ENCODE measurements at places on chromosomes 6 and 20. TPM values are rescaled to one million over a fixed set of nuclear protein-coding genes. Genes with fewer than 3 reads are reported as not detected.

GRCh38 chr20:50308166-50308512 lies 117.5 kb downstream of the CEBPB start:
- H3K4me1 ChIP-seq, result peaks cover 64% of the 10 kb centered on the region
- peak overlapping the region; percentile 84 for H3K27ac ChIP-seq
- H3K27me3 ChIP-seq, result no peaks in the 10 kb centered on the region
- no peak for DNase-seq
- H3K4me3 ChIP-seq, result no peak overlapping the region

GRCh38 chr6:167824591-167825331 lies 1.9 kb upstream of the AFDN start:
- no peaks in the 10 kb centered on the region for H3K27me3 ChIP-seq
- peaks cover 24% of the 10 kb centered on the region for H3K4me1 ChIP-seq
- H3K4me3 ChIP-seq, result no peak overlapping the region
- H3K27ac ChIP-seq, result peak overlapping the region; percentile 81
- H3K36me3 ChIP-seq, result no peaks in the 10 kb centered on the region

DNA sequence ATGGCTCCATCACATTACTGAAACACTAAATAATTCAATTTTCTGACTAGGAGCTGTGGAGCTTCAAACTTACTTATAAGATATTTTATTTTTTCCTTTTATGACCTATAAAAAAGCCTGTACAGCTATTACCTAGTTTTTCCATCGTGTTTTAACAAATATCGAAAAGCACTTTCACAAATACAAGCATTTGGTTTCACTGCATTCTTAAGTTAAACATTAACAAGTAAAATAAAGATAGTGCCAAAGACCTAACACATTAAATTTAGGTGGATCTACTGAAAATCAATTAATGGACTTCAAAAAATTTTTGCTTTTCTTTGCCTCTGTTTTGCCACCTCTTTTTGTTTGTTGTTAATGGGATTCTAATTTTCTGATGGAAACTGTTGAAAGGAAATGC lies 83.3 kb downstream of the EPM2A start:
- no peaks in the 10 kb centered on the region for H3K4me1 ChIP-seq
- no peak overlapping the region for H3K4me3 ChIP-seq
- DNase-seq, result no peak
- no peaks in the 10 kb centered on the region for H3K36me3 ChIP-seq

DNA sequence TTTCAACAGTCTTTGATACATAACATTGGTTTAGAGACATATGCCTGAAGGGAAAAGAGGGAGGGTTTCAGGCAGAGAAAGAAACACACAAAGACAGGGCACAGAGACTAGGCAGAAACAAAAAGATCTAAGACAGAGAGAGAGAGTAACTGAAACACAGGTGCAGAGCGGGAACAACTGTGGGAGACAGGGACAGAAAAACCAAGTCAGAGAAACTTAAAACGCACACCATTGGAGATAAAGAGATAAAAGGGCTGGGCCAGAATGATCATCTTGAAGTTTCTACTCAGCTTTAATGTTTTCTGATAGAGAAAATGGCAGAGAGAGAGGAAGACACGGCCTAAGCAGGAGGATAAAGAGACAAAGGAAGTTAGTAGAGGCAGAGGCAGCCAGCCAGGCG lies 11.8 kb downstream of the UNC5CL start:
- H3K27ac ChIP-seq, result peak overlapping the region; percentile 84
- no peak overlapping the region for H3K4me3 ChIP-seq
- no peaks in the 10 kb centered on the region for H3K27me3 ChIP-seq
- DNase-seq, result no peak
- no peaks in the 10 kb centered on the region for H3K36me3 ChIP-seq
- H3K4me1 ChIP-seq, result peaks cover 47% of the 10 kb centered on the region

DNA sequence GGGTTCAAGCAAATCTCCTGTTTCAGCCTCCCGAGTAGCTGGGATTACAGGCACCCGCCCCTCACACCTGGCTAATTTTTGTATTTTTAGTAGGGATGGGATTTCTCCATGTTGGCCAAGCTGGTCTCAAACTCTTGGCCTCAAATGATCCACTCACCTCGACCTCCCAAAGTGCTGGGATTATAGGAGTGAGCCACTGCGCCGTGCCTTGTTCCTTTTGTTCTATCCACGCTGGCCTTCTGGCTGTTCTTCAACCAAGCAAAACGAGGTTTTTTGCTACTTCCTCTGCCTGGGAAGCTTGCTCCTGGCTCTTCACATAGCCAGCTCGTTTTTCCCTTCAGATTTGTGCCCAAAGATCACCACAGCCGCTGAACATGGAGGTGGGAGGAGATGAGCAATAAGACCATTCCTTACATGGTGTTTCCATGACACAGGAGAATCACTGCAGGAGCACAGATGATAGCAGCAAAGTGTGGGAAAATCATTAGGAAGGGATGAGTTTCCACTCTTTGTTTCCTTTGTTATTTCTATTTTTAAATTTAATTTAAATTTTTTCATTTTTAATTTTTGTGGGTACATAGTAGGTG lies 201.0 kb upstream of the ZNF217 start:
- no peak for DNase-seq
- H3K27ac ChIP-seq, result no peak overlapping the region
- H3K27me3 ChIP-seq, result no peaks in the 10 kb centered on the region
- no peaks in the 10 kb centered on the region for H3K36me3 ChIP-seq
- no peak overlapping the region for H3K4me3 ChIP-seq
- H3K4me1 ChIP-seq, result peaks cover 14% of the 10 kb centered on the region

GRCh38 chr20:53850319-53850718 lies 220.1 kb downstream of the BCAS1 start:
- H3K27ac ChIP-seq, result no peak overlapping the region
- H3K36me3 ChIP-seq, result no peaks in the 10 kb centered on the region
- no peaks in the 10 kb centered on the region for H3K27me3 ChIP-seq
- H3K4me1 ChIP-seq, result peaks cover 7% of the 10 kb centered on the region
- H3K4me3 ChIP-seq, result no peak overlapping the region
- DNase-seq, result no peak

- H3K36me3 ChIP-seq, result no peaks in the 10 kb centered on the region
- no peak for DNase-seq
- no peak overlapping the region for H3K4me3 ChIP-seq
- no peaks in the 10 kb centered on the region for H3K27me3 ChIP-seq
- H3K27ac ChIP-seq, result no peak overlapping the region
- no peaks in the 10 kb centered on the region for H3K4me1 ChIP-seq
Measured at GRCh38 chr6:29702519-29703103, 20.6 kb upstream of the HLA-F start.

DNA sequence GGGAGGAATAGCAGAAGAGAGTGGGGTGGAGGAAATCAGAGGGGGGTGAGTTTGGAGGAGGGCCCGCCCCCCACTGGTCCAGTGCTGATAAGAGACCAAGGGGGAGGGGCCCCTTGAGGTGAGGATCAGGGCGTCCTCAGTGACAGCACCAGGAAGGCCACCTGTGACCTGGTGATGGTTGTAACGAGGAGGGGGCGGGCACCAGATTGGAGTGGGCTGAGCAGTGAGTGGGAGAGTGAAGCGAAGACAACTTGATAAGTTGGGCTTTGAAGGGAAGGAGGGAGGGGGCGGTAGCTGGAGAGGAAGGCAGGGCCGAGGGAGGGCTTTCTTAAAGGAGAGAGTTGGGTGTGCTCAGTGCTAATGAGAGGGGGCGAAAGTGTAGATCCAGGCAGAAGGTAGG lies 30.7 kb downstream of the CDH22 start:
- no peak overlapping the region for H3K27ac ChIP-seq
- DNase-seq, result no peak
- H3K36me3 ChIP-seq, result no peaks in the 10 kb centered on the region
- no peak overlapping the region for H3K4me3 ChIP-seq

- no peaks in the 10 kb centered on the region for H3K27me3 ChIP-seq
- H3K36me3 ChIP-seq, result no peaks in the 10 kb centered on the region
- H3K4me1 ChIP-seq, result peaks cover 35% of the 10 kb centered on the region
Measured at GRCh38 chr20:3483309-3483708, 12.5 kb downstream of the ATRN start.

GRCh38 chr20:46555370-46555956 lies 5.0 kb upstream of the OCSTAMP start:
- DNase-seq, result no peak
- no peak overlapping the region for H3K4me3 ChIP-seq
- H3K27ac ChIP-seq, result no peak overlapping the region
- H3K27me3 ChIP-seq, result no peaks in the 10 kb centered on the region
- no peaks in the 10 kb centered on the region for H3K4me1 ChIP-seq

DNA sequence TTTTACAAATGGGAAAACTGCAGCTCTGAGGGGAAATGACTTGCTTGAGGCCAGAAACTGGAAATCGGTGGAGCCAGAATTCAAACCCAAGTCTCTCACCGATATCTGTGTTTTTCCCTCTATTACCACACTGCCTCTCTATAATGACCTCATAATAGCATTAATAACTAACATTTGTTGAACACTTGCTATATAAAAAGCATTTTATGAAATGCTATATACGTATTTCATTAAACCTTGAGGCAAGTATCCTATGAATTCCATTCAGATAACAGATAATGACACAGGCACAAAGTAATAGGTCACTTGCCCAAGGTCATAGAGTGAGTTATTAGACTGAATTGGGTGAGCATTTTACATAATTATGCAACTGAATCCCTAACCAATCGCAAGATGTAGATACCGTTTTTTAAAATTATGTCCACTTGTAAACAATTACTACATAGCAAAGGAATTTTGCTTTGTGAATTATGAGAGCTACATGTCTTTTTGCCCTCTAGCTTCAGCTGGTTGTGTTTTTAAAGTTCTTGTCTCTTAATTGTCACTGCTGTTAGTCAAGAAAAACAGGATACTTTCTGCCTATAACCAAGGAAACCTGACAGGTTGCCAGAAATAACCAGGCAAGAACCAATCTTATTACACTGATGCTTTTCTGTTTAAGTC lies 4.7 kb downstream of the DSN1 start:
- H3K36me3 ChIP-seq, result no peaks in the 10 kb centered on the region
- H3K27ac ChIP-seq, result peak overlapping the region; percentile 28
- H3K4me3 ChIP-seq, result no peak overlapping the region

- H3K27me3 ChIP-seq, result no peaks in the 10 kb centered on the region
- DNase-seq, result no peak
- H3K36me3 ChIP-seq, result no peaks in the 10 kb centered on the region
- H3K27ac ChIP-seq, result no peak overlapping the region
Measured at GRCh38 chr6:57017069-57017468, 29.4 kb upstream of the KIAA1586 start.

DNA sequence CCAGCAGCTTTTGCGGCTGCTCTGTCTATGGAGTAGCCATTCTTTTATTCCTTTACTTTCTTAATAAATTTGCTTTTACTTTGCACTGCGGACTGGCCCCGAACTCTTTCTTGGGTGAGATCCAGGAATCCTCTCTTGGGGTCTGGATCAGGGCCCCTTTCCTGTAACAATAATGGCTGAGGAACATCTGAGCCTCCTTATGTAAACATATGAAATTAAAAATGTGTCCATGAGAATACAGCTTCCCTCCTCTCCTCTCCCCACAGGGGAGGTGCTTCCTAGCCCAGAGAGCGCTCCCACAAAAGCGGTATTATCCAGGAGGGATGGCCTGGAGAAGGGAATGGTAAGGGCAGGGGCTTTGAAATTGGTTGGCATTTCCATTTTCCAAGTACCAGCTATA lies 81.1 kb downstream of the PSMG4 start:
- no peak for DNase-seq
- peaks cover 62% of the 10 kb centered on the region for H3K4me1 ChIP-seq
- no peaks in the 10 kb centered on the region for H3K36me3 ChIP-seq
- H3K27ac ChIP-seq, result no peak overlapping the region
- H3K27me3 ChIP-seq, result no peaks in the 10 kb centered on the region

GRCh38 chr6:136994782-136995181 lies 50.0 kb downstream of the IL20RA start:
- peak; percentile 30 for DNase-seq
- H3K36me3 ChIP-seq, result no peaks in the 10 kb centered on the region
- H3K4me1 ChIP-seq, result peaks cover 25% of the 10 kb centered on the region
- peak overlapping the region; percentile 45 for H3K27ac ChIP-seq

GRCh38 chr6:147820520-147820919 lies 312.0 kb downstream of the SAMD5 start:
- DNase-seq, result no peak
- no peaks in the 10 kb centered on the region for H3K36me3 ChIP-seq
- no peak overlapping the region for H3K4me3 ChIP-seq
- H3K27ac ChIP-seq, result no peak overlapping the region
- H3K27me3 ChIP-seq, result no peaks in the 10 kb centered on the region

DNA sequence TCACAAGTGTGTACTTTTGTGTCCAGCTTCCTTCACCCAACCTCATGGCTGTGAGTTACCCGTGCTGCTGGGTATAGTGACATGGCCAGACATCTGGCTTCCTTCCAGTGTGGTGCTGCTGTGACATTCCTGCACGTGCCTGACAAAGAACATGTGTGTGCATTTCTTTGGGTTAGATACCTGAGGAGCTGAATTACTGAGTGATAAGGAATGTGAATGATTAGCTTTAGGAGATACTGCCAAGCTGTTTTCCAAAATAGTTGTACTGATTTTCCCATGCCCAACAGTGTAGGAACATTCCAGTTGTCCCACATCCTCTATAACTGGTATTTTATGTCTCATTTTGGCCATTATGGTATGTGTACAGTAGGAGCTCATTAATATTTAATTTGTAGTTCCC lies 132.5 kb downstream of the PREX1 start:
- no peak for DNase-seq
- H3K4me1 ChIP-seq, result peaks cover 20% of the 10 kb centered on the region
- no peak overlapping the region for H3K27ac ChIP-seq
- H3K27me3 ChIP-seq, result no peaks in the 10 kb centered on the region

DNA sequence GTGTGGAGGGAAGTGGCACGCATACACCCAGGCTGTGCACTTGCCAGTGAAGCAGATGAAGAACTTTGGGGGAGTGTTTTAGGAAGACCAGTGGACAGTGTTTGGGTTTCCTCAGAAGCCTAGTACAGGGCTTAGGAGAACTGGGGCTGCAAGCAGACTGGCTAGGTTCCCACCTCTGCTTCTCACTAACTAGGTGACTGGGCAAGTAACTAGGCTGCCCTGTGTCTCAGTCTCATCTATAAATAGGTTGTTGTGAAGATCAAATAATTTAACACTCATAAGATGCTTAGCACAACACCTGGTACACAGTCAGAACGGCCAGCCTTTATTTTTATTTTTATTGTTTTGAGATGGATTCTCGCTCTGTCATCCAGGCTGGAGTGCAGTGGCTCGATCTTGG lies 312.1 kb downstream of the CDH26 start:
- H3K4me3 ChIP-seq, result no peak overlapping the region
- no peaks in the 10 kb centered on the region for H3K4me1 ChIP-seq
- H3K27me3 ChIP-seq, result no peaks in the 10 kb centered on the region
- no peak overlapping the region for H3K27ac ChIP-seq
- DNase-seq, result no peak
- no peaks in the 10 kb centered on the region for H3K36me3 ChIP-seq

GRCh38 chr20:25076731-25077609 lies 5.0 kb downstream of the VSX1 start:
- H3K27ac ChIP-seq, result no peak overlapping the region
- peaks cover 25% of the 10 kb centered on the region for H3K4me1 ChIP-seq
- peaks cover 3% of the 10 kb centered on the region for H3K27me3 ChIP-seq
- H3K36me3 ChIP-seq, result no peaks in the 10 kb centered on the region
- peak; percentile 70 for DNase-seq

RAB32 gene
- 17.9 TPM for total RNA-seq

MUC21 gene
- total RNA-seq, result not detected

ASIP gene
- total RNA-seq, result not detected

RIPPLY2 gene
- total RNA-seq, result not detected

HLA-DQB1 gene
- 0.78 TPM for total RNA-seq

C6orf132 gene
- 26.0 TPM for total RNA-seq

RAB44 gene
- total RNA-seq, result 0.26 TPM

All from body of pancreas (tissue), 4 donors.